ENCODE measurements at places on chromosomes 7 and 10.

DNA sequence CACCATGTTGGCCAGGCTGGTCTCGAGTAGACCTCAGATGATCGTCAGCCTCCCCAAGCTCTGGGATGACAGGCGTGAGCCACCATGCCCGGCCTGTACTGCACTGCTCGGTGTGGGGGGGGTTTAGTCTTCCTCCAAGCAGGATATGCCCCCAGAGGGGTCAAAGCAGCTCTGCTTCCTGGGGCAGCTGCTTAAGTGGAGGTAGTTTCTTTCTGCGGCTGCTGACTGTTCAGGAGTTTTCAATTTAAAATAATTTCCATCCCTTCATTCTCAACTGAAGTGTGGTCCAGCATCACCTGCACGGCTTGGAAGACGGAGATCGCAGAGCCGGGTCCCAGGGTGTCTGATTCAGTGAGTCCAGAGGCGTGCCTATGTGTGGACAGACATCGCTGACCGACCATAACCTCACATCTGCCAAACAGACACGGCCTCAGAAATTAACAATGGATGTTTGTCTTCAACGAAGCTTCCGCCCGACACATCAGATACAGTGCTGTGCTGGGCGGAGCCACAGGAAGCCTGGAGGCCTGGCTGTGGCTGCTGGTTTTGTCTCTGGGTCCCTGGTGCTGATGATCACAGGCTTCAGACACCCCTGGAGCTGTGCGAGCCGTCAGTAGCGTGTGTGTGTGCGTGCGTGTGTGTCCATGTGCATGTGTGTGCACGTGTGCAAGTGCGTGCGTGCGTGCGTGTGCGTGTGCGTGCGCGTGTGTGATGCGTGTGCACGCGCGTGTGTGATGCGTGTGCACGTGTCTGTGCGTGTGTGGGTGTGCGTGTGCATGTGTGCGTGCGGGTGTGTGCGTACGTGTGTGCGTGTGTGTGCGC, 226.5 kb upstream of the PITRM1 start:
- DNase-seq: no peak

GRCh38 chr10:70583669-70584037, 18.9 kb downstream of the PRF1 start:
- DNase-seq: no peak

- peak; percentile 72 for DNase-seq
These were observed 137.6 kb downstream of the RGS10 start for GRCh38 chr10:119404719-119405519.

GRCh38 chr7:103143868-103144267, 5.0 kb downstream of the NAPEPLD start:
- no peak for DNase-seq

DNA sequence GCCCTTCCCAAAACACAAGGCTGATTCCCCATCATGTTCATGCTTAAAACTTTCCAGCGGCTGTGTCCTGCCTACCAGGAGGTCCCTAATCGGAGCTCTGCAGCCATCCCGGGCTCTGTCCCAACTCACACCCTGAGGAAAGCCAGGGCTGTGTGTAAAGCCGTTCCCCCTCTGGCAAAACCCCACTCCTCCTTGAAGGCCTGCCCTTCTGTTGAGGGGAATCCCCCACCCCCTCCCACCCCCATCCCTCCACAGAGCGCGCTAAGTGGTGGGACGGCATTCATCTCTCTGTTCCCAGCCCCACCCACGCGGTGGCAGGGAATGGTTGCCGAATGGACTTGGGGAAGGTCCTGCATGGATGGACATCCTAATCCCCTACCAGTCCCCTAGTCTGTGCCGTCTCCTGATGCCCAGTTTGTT, 667 bp upstream of the TMEM120A start:
- no peak for DNase-seq

- no peak for DNase-seq
These were observed 61.7 kb downstream of the FAM107B start for GRCh38 chr10:14712991-14713424.

DNA sequence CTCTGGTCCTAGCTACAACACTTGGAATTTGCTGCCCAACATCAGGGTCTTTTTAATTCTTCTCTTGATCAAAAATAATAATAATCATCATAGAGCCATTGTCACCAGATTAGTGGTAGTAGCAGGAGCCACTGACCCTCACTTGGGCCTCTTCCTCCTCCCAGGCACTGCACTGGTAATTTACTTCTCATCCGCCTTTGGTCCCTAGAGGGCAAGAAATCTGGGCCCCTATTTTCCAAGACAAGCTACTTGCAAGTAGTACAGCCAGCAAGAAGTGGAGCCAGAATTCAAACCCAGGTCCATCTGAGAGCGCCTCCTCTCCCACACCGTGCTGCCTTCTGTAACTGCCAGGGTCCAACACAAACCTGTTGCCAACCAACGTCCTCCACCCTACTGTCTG, 121.2 kb downstream of the SPDYE5 start:
- DNase-seq: no peak

GRCh38 chr10:35643151-35644049, 1.3 kb upstream of the FZD8 start:
- peak; percentile 23 for DNase-seq

DNA sequence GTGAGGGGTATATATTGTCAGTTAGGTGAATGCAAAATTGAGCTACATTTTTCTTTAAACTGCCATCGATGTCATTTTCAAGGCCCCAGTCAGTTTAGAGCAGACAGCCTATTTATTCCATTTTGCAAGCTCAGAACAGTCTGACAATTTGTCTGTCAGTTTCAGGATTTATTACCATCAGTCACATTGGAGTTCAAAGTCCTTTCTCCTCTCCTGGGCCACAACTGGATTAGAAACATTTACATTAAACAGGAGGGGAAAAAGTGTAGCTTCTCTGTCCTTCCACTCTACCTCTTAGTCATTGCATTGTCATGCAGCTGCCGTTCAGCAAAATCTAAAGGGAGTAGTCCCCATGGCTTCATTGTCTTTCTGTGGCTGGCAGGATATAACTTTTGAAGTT, 3.5 kb upstream of the GHITM start:
- no peak for DNase-seq

GRCh38 chr7:119783799-119784198, 489.2 kb upstream of the KCND2 start:
- DNase-seq: no peak

DNA sequence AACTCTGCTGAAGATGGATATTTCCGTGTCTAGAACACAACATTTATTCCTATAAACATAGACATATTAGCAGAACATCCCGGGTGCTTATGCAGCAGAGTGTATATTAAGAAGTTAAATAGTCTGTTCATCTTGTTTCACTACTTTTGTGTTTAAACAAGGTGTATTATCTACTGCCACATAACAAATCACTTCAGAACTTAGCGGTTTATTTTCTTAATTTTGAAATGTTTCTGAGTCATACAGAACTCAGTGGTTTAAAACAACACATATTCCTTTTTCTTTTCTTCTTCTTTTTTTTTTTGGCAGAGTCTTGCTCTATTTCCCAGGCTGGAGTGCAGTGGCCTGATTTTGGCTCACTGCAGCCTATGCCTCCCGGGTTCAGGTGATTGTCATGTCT, 25.8 kb downstream of the DENND10 start:
- no peak for DNase-seq

DNA sequence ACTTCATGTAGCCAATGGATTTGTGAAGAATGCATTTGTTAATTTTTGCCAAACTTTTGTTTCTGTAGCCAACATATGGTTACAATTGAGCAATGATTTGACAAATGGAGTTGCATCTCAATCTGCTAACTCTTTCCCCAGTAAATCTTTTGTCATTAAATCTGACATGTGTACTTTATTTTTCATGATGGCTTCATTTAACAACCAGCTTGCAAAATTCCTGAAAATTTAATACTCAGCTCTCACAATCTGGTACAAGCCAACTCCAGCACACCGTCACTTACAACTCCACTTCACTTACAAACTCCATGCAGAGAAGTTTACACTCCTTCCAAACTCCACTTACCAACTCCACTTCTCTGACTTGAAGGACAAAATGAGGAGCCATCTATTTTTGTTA, 26.5 kb upstream of the HIBADH start:
- DNase-seq: no peak

GRCh38 chr10:130169136-130169859, 33.1 kb downstream of the GLRX3 start:
- no peak for DNase-seq

GRCh38 chr7:146223851-146224250, 107.2 kb downstream of the CNTNAP2 start:
- no peak for DNase-seq

DNA sequence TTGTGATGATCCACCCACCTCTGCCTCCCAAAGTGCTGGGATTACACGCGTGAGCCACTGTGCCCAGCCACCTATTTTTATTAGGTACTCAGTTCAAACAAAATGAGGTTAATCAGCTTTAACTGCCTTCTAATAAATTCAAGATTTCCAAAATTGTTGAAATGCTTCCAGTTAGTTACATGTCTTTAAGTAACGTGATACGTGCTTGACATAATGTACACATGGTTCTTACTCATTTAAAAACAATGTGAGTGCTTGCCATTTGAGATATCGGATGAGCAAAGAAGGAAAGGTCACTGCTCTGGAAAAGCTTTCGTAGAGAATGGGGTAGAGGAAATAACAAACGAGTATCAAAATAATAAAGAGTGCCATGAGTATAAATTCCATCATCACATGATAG, 83.6 kb downstream of the KMT2E start:
- DNase-seq: no peak

DNA sequence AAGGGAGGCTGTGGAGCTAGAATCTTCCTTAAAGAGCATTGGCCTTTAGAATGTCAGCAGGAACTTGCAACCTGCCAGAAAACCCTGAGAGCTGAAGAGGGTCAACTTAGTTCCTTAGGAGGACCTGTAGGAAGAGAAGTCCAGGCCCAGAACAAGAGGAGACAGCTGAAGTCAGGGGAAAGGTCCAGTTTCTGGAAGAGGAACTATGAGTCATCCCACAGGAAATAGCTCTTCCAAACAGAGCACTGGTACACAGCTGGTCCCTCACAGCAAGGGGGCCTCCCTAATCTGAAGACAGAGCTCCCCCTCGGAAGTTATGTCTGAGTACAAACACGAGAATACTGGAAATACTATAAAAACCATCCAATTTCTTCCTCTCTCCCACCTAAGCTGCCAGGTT, 98.9 kb downstream of the HERPUD2 start:
- peak; percentile 5 for DNase-seq

DNA sequence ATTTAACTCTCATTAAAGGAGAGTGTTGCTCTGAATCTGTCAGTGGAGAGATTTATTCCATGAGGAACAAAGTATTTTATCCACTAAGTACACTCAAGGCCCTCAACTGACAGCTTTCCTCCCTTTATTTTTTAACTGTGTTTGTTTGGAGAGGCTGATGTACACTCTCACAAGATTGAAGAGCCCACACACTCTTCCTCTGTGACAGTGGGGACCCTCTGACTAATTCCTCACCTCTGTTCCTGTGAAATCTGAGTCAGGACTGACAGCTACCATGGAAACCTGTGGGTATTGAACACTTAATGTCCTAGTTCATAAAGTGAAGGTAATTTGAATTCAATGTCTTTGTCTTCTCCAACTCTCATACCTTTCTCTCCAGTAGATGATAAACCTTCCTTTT, 189.8 kb upstream of the PITRM1 start:
- no peak for DNase-seq

GRCh38 chr7:146411975-146412374, 295.4 kb downstream of the CNTNAP2 start:
- no peak for DNase-seq

GRCh38 chr7:155398944-155399343, 59.0 kb upstream of the EN2 start:
- no peak for DNase-seq

DNA sequence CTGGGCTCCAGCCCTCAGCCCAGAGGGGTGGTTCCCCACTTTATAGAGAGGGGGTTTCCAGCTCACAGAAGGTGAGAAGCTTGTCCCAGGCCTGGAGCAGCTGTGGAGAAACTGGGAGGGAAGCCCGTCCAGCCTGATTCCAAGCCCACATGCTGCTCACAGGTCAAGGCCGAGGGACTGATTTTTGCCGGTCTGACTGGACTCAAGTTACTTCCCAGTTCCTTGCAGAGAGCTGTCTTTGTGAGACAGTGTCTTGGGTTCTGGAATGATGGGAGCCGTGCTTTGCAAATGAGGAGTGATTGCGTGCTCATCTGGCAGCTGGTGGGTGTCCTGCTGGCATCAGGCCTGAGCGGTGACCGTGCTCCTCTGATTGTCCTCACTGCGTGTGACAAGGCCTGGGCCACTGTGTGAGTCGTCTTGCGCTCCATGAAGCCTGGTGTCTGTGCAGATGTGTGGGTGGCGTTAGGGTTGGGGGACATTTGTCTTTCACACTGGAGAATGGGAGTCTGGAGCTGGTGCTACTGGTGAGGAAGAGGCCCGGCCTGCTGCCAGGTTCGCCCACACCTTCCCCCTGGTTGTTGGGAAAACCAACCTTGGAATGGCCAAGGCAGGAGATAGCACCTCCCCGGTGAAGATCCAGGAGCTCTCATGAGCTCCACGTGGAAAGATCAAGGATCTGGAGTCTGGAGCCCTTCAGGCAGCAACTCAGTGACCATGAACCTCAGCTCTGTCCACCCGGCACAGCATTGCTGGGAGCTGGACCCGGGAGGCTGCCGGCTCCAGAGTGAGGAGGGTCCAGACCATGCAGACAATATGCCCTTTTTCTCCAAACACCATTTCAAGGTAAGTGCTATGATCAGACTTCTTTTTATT, 129.6 kb downstream of the SMURF1 start:
- no peak for DNase-seq

DNA sequence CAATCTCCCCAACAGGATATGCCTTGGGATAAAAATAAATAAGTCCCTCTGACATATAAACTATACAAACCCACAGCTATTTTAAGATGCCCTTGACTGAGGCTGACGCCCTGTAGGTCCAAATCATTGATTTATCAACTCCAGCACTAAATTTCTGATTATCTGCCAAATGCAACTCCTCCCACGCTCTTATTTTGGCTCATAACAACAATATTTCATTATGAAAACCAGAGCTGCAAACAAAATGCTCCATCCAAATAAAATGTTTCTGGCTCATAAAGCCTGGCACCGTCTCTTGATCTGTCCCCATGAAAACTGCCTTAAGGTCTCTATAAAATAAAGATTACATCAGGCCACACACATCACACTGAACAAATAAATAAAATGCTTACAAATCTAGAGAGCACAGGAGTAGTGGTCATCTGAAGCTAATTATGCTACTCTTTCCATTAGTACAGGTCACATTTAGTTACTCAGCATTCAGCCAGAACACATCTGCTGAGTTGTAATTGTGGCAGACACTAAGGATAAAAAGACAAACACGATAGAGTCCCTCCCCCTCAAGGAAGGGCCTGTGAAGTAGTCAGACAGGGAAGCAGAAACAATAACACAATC, 28.8 kb downstream of the CACUL1 start:
- no peak for DNase-seq

GRCh38 chr7:40572810-40573465, 438.1 kb downstream of the SUGCT start:
- DNase-seq: no peak

DNA sequence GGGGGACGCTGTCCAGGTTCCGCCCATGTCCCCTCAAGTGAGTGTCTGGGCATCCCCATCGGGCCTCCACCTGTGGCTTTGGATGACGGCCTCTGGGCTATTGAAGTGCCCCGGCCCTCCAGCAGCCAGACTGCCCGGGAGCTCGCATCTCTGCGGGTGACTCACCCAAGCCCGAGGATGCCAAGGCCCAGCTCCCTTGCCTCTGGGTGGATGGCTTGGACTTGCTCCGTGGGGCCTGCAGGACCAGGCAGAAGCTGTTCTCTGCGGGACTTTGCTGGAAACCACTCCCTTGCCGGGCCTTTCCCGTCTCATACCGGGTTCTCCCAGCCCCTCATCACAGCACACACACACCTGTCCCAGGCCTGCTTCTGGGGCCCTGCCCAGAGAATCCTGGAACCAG, 22.4 kb downstream of the DPYSL4 start:
- no peak for DNase-seq

Data from inflammatory macrophage (primary cell).